Right hindlimb (tissue), 1 donor: ENCODE measurements at places on chromosomes 6 and 20.

GRCh38 chr20:2387180-2387577 is 6.5 kb downstream of the TGM6 start:
- no peak for DNase-seq

GRCh38 chr6:100116411-100117194 is 122.6 kb upstream of the MCHR2 start:
- peak; percentile 36 for DNase-seq

DNA sequence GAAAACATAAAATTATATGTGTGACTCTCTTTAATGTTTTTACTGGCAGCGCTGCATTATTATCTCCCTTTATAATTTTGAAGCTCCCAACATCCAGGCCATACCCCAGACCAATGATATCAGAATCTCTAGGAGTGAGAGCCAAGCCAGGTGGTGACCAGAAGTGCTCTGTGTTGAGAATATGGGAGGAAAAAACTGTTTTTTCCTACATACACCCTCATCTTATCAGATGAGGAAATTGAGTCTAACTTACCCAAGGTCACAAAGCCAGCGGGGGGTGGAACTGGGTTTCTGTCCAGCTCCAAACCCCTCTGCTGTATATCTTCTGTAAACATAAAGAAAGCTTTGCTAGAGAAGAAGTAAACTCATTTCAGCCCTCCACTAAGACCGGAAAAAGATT is 42.5 kb downstream of the LY86 start:
- DNase-seq, result no peak

DNA sequence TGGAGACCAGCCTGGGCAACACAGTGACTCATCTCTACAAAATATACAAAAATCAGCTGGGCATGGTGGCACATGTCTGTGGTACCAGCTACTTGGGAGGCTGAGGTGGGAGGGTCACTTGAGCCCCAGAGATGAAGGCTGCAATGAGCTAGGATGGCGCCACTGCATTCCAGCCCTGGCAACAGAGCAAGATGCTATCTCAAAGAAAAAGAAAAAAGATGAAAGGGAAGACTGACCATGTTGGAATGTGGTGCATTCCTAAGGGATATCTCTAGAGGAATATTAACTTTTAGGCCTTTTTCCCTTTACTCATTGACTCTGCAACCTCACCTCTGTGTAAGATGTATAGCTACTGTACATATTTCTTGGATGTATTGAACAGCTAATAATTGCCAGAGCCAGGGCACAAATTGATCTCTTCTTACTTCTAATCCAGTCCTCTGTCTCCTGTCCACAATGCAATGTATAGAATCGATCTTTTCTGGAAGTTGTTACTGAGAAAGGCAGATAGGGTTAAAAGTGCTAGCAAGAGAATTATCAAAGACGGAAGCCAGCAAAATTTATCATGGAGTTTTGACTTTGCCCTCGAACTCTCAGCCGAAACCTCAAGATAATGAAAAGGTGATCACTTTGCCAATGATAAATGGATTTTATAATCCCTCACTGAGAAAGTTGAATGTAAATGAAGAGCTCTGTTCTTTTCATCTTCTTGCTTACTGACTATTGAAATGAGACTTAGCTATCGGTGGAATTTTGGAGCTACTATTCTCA is 46.3 kb downstream of the GCNT2 start:
- DNase-seq, result no peak

GRCh38 chr6:105226598-105227294 is 46.9 kb upstream of the POPDC3 start:
- DNase-seq, result no peak
